Fibroblast of skin of back (primary cell): ENCODE measurements at places on chromosomes 11 and 22.
A peak's percentile ranks its signal among the peaks of the same experiment; 100 is the strongest.

GRCh38 chr22:44147008-44147645, 33.6 kb upstream of the PARVG start:
- no peak for DNase-seq

DNA sequence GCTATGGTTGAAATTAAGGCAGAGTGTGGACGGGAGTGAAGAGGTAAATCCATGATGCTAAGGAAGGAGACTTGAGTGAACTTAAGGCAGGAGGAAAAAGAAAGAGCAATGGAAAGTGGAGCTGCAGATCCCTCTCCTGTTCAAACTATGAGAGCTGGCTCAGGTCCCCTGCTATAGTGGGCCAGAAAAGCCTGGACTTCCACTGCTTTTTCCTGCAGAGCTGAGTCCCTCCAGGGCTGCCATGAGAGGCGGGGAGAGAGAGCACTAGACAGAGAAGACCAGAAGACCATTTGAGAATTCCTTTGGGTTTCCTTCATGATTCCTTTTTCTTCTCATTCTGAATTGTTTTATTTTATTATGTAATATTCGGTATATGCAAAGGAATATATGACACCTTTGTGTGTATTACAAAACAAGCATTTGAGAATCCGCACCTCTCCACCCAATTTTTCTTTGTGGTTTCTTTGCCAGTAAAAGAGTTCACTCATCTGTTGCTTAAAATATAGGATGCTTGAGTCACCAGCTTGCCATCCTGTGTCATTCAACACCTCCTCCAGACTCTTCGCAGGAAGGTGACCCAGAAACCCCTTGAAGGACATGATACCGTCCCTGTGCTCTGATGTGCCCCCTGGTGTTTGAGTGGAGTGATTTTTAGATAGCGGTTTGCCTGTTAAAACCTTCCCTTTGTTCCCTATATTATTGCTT, 24.4 kb downstream of the SREBF2 start:
- DNase-seq = peak; percentile 70

GRCh38 chr22:44671742-44672141, 30.3 kb upstream of the PRR5 start:
- DNase-seq = peak; percentile 18

DNA sequence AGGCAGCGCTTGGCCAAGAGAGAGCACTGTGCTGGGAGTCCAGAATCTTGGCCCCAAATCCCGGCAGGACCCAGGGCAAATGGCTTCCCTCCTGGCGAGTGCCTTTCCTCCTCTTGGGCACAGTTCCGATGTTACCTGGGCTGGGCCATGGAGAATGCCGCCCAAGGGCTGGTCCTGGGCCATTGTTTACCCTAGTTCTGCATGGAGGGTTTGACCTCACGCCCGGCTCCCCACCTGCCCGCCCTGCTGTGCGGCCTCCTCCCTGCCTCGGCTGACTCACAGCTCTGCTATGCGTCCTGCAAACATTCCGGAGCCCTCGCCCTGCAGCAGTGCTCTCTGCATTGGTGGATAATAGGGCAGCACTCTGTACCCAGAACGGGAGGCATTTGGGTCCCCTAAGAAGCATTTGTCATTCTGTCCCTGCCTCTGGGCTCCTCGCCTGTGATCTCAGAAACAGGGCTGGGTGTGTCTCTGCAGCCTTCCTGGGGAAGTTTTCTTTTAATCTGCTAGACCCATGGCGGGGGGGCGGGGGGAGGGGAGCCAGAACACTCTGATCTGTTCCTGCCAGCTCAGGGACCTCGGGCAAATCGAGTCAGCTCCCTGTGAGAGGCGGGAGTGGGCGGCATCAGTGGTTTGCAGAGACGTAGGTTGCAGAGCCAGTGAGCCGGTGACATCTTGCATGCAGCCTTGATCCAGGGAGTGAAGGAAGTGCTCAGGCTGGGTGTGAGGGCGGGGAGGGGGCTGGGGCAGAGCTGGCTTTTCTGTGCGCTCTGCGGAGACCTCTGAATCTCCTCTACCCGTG, 32.9 kb upstream of the SMIM38 start:
- peak; percentile 91 for DNase-seq

DNA sequence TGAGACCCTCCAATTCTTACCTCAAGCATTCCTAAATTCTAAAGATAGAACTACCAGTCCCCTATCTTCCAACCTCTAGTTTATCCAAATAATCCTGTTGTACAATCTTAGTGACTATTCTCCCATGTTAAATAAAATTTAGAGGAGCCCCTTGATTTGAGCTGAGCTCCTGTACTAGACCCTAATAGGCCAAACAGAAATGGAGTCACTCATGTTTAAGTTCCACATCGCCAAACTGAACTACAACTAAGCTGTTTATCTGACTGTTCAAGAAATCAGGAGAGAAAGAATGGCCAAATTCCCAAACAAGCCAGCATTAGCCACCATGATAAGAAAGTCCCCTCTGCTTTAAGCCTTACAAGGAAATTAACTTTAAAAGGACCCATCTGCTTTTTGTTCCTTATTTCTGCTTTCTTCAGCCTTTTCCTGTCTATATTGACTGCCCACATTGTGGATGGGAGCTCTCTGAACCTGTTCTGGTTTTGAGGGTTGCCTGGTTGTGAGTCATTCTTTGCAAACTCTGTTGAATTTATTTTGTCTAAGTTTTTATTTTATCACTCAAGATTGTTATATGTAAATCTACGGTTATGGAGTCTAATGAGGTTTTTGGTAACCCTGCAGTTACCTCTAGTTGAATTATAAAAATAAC, 90.4 kb downstream of the TTC28 start:
- DNase-seq = no peak

DNA sequence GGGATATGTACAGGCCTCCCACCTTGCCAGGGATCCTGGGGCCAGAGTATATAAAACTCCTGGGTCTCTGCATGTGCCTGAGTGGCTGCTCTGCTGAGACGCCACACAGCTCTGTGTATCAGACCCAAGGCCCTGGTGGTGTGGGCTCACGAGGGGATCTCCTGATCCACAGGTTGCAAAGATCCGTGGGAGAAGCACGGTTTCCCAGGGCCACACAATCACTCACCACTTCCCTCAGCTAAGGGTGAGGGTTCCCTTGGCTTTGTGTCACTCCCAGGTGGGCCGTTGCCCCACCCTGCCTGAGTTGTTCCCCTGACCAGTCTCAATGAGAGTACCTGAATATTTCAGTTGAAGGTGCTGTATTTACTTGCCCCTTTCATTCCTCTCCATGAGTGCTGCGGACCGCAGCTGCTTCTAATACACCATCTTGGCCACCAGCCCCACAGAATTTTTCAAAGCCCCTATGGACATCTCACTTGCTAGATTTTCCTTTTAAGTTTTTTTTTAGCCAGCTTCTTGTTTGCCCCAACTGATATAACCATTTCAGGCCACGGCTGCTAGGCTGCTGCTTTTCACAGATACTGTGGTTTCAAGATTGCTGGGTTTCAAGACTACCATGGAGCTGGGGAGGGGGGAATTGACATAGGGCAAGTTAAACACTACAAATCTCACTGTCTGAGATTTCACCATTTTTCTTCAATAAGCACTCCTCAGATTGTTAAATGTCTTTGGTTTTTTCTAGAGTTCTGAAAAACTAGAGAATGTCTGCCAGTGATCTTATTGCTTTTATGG, 13.7 kb upstream of the DEPDC7 start:
- DNase-seq = no peak

DNA sequence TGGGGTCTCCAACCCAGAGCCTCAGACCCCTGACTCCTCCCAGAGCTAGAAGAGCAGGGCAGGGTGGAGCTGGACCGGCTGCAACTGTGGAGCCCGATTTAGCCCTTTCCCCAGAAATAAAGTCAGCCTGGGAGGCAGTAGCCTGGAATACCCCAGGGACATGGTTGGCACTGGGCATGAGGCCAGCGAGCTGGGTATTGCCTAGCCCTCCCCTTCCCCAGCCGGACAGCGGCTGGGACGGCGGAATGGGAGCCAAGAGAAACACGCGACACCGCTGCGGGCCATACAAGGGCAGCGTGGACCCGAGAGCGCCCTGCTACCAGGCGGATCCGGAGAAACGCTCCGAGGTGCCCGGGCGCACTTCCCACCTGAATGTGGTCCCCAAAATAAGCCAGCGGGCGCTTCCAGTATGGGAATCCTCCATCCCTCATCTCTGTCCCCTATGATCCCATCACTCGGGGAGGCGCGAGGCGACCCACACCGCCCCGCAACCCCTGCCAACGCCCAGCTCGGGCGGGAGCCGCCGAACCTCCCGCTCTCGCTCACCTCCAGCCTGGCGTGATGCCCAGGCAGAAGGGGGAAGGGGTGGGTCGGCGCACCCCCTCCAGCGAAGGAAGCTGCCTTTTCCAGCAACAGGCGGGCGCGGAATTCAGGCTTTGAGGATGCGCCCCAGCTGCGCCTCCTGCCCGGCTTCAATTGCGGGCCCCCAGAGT, 758 bp downstream of the MCAM start:
- DNase-seq = peak; percentile 62

- peak; percentile 74 for DNase-seq
Measured at GRCh38 chr11:57279116-57279515, 42.1 kb upstream of the APLNR start.
